CD4-positive, alpha-beta T cell treated with Interleukin-1 beta for 1 hour (primary cell): ENCODE measurements at places on chromosomes 4 and X.

DNA sequence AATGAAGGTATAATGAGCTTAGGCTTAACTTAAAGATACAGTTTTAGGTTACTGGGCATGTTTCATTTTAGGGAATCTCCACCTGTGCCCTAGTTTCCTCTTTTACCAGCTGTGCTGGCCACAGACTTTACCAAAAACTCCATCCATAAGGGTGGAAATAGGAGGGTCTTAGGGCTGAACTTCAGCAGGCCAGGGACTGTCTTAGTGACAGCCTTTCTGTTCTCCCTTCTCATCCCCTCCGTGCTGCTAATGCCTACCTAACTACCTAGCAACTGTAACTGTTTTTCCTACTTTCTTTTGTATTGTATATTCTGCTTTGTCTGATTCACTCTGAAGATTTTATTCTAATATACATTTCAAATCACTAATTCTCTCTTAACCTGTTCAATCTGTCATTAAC, 1375.3 kb downstream of the PCDH18 start:
- no peak for DNase-seq

DNA sequence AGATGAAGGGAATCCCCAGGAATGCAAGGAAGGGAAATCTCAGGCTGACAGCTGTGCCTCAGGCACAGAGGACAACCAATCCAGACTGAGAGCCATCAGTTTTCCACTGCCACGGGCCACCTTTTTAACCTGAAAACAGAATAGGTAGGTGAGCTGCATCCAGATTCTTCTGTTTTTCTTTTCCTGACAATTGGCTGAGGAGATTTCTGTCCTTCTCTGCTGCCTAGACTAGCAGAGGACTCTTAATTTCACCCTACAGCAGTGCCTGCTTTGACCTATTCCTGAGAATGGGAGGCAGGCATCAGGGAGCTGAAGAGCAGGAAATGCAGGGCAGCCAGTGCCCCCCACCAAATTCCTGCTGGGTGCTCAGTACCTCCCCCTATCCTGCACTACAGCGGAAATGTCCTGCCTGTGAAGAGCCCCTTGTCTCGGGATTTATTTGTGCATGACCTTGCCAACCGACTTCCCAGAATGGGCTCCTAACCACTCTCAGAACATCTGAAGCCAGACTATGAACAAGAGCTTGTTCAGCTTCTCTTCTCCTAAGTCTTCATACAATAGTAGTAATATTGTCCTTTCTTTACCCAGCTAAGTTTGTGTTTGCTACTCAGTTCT, 65.1 kb downstream of the CASK start:
- no peak for DNase-seq

DNA sequence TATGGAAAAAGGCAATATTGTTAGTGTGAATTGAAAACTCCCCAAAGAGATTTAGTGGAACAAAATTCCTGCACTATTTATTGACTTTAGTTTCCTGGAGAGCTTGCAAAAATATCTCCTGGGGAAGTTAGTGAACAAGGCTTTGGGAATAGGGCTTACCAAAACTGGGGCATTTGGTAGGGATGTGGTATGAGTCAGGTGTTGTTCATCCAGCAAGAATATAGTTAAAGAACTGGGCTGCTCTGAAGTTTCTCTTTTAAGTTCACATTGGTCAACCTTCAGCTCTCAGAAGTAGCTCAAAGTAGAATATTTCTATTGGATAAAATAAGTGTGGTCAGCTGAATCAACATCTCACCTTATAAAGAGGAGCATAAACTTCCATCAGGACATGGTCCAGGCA, 185.0 kb downstream of the CPE start:
- no peak for DNase-seq

DNA sequence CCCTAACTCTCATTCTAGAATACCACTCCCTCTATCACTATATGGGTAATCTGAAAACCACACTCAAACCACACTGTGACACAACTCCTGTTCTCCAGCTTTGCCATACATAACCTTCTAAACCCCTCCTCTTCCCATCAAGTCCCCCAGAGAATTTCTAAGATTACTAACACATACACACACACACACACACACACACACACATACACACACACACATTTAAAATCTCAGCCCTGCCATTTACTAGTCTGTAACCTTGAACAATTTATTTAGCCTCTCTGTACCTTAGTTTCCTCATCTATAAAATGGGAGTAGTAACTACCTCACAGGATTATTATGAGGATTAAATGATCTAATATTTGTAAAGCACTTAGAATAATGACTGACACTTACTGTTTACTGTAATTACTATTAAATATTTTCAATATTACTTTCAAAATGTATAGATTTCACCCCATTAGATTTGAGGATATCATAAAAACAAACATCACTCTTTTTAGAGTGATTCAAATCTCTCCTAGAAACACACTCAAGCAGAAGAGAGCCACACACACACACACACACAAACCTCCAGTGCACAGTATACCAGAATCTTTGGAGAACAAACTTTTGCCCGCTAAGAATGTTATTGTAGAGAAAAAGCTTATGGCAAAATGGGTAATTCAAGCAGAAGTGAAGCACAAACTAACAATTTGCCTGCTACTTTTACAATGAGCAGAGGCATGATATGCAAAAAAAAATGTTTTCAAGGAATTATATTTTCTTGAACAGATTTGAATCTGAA, 3.8 kb downstream of the ANKRD50 start:
- no peak for DNase-seq

DNA sequence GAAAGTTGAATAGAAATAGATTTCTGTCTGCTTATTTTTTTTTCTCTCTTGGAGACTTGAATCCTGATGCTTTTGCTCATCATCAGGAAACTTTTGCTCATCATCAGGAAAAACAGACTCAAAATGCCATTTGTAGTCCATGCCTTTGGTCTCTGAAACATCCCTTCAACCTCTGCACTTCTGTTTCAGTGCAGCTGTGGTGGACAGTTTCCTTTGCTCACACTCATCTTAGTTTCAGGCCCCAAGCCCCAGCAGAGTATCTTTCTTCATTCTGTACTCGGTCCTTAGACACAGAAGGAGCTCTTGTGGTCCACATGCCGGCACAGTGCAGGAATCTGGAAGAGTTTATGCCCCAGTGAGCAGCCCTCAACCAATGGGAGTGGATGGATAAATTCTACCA, 337.9 kb downstream of the PPP3CA start:
- no peak for DNase-seq

DNA sequence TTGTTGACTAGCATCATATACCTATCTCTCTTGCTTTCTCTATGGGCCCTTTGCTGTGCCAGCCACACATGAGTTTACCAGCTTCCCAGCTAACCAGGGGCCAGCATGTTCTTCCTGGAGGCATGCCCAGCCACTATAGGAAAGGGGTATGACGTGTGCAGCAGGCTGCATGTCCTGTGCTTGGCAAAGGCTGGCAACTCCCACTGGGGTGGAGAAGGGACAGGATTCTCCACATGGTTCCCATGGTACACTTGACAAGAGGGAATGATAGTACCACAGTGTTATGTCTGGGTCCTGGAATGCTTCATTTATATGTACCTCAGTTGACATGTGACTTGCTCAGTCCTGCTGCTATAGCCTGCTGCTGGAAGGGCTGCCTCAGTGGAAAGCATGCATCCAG, 78.8 kb downstream of the TMEM164 start:
- DNase-seq: no peak

DNA sequence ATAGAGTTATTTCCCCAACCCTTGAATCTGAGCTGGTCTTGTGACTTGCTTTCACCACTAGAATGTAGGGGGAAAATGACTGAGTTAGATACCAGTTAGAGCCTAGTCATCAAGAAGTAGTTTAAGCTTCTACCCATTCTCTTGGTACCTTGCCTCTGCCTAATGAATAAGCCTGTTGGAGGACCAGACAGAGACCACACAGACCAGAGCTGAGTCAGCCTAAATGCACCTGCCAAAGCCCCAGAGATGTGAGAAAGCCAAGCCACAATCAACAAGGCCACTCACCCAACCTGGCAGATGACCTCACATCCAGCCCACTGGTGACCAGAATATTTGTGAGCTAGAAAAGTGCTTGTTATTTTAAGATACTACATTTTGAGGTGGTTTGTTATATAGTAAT, 85.2 kb upstream of the DCLK2 start:
- DNase-seq: no peak

DNA sequence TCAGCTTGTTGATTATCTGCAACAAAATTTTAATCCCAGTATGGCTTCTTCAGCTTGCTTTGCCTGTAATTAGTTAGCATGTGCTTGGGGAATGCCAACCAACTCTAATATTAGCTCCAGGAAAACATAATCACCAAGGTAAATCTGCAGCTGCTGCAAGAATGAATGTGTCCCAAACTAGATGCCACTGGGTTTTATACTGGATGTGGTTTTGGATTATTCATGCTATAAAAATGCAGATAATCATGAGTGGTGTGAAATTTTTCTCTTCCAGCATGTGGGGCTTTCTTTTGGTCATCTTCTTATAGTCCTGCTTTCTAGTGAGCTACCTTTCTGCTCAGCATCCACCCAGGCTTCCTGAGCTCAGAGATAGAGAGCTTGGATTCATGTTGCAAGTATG, 295.9 kb upstream of the CASK start:
- DNase-seq: no peak

GRCh38 chrX:68945603-68946228, 116.9 kb downstream of the EFNB1 start:
- no peak for DNase-seq

DNA sequence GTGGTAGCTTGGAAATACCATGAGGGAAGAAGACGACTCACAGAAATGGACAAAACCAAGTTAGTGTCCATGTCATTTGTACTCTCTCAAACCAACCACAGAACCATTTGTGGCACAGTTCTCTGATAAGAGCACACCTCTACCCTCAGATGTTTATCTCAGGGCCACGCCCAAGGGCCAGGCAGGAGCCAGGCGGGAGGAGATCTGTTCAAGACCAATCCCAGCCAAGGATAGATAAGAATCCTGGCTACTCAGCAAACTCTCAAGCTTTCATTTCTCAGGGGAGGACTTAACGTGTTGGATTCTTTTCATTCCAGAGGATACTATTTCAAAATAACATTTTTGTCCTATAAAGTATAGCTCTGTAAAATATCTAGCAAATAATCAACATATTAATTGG, 95.0 kb downstream of the NYX start:
- DNase-seq: no peak

- peak; percentile 27 for DNase-seq
Measured at GRCh38 chr4:185811509-185812364, at the start of gene SORBS2. Gene SORBS2 (minus strand): TSS chr4:185812194. CDS start chr4:185690571, 121,623 bp downstream.

DNA sequence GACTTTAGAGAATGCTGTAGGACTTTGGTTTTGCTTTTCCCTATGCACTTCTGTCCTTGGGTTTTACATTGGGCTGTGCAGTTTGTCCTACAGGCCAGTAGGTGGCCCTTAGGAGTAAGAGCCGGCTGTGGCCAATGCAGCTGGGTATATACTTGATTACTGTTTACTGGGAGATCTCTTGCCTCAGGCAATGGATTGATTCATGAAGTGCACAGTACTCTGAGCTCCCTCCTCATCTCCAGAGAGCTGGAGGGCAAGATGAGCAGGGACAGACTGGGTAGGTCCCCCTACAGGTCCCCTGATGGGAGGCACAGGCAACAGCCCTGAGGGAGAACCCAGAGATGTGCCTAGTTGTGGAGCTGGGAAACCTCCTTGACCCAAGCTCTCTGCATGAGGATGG, 103.8 kb upstream of the QRFPR start:
- DNase-seq: no peak

DNA sequence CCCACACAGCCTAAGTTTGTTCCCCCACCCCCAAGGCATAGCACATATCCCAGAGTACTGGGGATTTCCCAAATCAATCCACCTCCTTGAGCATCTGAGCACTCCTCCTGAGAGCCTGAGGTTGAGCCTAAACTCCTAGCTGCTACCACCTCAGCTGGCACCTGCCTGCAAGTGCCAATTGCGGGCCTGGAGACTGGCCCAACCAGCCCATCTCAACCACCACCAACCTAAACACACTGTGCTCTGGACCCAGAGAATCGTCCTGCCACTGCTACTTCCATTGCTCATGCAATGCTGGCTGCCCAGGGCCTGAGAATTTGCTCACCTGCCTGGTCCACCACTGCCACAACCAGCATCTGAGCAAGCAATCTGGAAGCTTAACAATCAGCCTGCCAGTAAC, 177.1 kb downstream of the FGF13 start:
- DNase-seq: no peak

- DNase-seq: no peak
Measured at GRCh38 chr4:94285666-94286065, 57.0 kb downstream of the HPGDS start.

DNA sequence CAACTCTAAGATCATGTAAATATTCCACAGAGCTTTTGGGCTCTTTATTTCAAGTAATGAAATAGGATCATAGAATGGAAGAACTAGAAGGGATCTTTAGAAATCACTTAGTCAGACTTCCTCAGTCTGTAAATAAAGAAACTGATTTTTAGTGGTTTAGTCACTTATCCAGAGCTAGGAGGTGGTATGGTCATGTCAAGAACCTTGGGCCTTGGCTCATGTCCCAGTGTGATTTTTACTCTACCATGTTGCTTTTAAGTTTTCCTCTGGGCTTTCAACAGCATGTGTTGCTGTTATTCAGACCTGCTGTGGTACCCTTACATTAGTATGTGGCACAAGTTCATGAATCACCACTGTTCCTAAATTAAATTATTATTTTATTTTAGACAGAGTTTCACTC, 184.9 kb downstream of the FRAS1 start:
- no peak for DNase-seq

DNA sequence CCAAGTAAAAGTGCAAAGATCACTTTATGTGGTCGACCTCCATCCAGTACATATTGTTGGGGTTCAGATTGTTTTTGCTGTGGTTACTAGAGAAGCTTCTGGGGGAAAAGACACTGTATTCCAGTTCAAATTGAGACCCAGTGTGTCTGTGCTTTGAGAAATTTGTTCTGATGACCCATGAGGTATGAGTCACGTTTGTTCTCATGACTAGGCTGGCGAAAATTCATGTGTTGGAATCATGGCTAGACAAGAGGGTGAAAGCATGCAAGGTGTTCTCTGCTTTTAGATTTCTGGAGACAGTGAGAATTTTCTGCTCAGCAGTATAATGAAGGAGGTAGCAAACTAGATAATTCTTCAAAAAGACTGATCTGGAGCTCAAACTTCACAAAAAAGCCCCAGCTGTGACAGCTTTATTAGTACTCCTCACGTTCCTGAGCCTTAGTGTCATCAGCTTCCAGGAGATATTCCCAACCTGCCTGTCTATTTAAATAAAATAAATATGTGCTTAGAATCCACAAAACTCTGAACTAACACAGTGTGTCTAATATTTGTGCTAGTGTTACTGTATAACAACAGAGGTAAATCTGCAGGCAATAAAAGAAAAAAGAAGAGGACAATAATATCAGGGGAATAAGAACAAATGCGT, 24.4 kb upstream of the FAM47B start:
- no peak for DNase-seq

- no peak for DNase-seq
Measured at GRCh38 chr4:168712316-168712890, 215.6 kb downstream of the PALLD start.
